ENCODE measurements at places on chromosomes 12 and 14.

- DNase-seq = peak; percentile 25
These were observed 8.3 kb downstream of the NDRG2 start for GRCh38 chr14:21016413-21017190.

DNA sequence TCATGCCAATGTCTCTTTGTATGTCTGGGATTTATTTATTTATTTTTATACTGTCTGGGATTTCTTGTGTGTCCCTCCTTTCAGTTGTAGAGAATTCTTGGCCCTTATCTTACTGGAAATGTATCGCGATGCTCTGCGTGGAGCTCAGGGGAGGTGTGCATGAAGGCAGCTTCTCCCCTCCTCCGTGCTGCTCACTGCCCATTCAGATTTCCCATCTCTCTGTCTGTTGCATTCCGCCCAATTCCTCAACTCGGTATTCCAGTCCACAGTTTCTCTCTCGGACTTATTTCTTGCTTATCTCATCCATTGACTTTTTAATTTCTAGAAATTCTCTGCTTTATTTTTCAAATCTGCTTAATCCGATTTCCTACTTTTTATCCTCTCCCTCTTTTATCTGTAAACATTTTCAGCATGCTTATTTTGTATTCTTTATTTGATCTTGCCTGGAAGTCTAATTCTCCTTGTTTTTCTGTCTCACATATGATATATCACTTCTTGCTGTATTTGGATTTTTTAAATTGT, 93.2 kb downstream of the FBXW8 start:
- DNase-seq = no peak

DNA sequence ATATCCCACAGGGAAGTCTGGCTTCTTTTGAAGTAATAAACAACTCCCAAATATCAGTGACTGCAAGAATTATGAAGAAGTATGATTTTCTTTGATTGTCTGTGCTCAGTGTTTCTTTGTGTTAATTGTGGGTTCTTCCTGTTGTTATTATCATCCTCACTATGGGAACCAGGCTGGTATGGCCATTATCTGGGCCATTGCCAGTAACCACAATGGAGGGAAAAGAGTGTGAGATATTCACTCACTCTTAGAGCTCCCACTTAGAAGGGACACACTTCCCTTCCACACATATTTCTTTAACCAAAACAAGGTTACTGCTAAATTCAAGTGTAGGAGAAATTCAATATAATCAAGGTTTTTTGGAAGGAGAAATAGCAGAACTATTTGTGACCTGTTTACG, 503.7 kb downstream of the SLC6A15 start:
- peak; percentile 57 for DNase-seq

DNA sequence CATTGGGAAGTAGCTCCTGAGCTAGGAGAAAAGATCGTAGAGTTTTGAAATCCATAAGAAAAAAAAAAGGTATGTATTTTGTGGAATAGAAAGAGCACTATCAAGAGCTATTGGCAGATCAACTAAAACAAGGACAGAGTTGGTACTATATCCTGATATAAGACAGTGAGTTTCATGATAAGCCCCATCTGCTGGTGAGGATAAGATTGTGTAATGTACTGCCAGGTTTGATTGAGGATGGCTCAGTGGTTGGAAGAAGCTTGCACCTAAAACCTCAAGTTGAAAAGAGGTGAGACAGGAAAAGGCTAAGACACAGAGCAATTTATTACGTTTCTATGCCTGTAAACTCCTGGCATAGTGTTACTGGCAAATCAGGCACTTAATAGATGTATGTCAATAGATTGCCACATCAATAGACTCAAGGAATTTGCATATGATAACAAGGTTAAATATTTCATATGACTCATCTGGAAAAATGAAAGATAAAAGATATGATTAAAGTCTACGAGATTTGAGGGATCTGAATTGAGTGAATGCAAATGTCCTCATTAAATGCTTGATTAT, 525.6 kb downstream of the FLRT2 start:
- peak; percentile 39 for DNase-seq

DNA sequence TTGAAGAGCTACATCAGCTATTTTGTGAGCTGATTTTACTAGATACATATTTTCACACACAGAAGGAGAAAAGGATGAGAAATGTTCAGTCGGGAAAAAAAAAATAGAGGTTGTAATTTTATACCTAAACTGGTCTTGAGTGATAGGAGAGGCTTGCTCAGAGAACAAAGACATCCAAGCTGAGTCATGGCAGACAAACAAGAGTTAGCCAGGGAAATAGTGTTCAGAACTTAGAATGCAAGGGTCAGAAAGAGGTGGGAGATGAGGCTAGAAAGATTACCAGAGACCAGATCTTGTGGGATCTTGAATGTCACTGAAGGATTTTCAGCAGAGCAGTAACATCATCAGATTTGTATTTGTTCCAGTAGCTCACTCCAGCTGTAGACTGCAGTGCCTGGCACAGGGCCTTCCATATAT, 121.9 kb upstream of the ATF1 start:
- peak; percentile 20 for DNase-seq

DNA sequence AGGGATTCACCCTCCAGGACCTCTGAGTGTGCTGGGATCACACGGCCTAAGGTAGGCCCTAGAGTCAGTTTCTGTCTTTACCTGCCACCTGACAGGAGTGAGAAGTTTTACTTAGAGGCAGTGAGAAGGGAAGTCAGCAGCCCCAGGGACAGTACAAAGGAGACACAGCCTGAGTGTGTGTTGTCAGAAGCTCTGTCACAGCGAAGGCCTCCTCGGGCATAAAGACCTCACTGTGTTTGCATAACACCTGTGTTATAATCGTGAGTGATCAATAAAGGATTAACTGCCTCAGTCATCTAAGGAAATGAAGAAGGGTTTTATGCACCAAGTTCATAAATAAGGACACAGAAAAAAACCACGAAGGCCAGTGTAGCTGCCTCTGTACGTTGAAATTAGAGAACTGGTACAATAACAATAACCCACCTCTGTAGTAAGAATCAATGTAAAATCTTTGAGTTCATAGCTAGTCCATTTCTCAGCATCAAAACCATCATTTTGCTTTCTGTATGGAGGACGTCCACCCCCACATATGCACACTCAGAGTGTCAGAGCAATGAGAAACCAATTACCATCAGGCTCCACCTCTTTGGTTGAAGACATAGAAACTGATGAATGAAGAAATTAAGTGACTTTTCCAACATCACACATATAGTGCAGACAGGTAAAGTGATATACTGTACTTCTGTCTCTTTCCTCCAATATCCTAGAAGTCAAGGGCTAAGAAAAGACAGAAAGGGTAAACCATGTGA, 159.3 kb downstream of the DAD1 start:
- no peak for DNase-seq

GRCh38 chr14:54253195-54253947, 143.4 kb upstream of the CDKN3 start:
- no peak for DNase-seq

GRCh38 chr14:67882986-67883555, 63.5 kb downstream of the RAD51B start:
- peak; percentile 79 for DNase-seq

- no peak for DNase-seq
These were observed 32.2 kb downstream of the SLC8A3 start for GRCh38 chr14:70156592-70156991.

DNA sequence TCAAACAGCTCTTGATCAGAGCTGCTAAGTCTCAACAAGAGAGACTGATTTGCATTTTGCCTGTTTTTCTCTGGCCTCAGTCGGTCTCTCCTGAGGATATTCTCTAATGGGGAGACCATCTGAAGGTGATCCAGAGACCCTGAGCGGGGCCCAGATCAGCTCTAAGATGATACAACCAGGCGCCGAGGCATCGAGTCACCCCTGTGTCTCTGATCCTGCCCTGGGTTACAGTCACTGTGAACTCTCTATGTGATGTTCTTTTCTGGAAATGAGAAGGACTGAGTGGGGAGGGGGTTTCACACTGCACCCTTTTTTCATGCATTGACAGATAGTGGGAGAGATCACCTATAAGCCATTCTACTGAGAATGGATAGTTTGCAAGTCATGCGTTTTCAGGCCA, 247.6 kb upstream of the PWP1 start:
- no peak for DNase-seq

- no peak for DNase-seq
These were observed 735 bp upstream of the MAPKAPK5 start for GRCh38 chr12:111841236-111841749.

- peak; percentile 50 for DNase-seq
These were observed 6.2 kb downstream of the CHST11 start for GRCh38 chr12:104462931-104463339.

DNA sequence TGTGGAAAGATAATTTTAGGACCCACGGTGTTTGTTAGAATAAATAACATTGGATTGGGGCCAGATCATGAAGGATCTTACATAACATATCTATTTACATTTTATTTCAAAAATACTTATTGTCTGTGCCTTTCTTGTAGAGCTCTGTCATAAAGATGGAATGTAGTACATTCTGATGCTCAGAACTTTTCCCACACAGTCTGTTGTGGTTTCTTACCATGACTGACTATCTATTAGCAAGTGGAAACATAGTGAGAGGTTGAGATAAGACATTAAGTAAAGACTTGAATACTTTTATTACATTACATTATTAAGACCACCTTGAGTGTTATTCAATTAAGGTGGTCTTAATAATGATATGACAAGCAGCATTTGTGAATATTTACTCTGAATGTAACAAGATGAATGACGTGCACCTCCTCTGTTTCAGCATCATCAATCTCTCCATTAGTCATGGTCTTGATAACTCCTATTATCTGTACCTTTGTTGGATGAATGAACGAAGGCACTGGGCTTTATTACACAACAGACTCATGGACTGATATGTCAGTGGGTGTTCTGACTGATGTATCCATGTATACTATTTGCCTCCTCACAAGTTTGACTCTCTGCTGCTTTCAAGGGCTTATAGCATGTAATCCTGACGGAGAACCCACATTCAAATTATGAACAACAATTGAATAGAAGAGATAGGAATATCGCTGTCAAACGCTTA, 883.0 kb upstream of the FLRT2 start:
- DNase-seq = no peak

- DNase-seq = peak; percentile 84
These were observed 424 bp downstream of the TEDC1 start for GRCh38 chr14:105491366-105491973.
